ENCODE measurements at places on chromosomes 6 and 20. TPM values are rescaled to one million over a fixed set of nuclear protein-coding genes. Genes with fewer than 3 reads are reported as not detected.

Gene DUSP15
- total RNA-seq, result 1.4 TPM

Gene RSPH9
- 0.34 TPM for total RNA-seq

Gene NOTCH4
- total RNA-seq, result 1.1 TPM

Gene PRSS35
- total RNA-seq, result not detected

Gene COL11A2
- 0.83 TPM for total RNA-seq

Gene ZBP1
- total RNA-seq, result 0.04 TPM

Gene PPIL6
- total RNA-seq, result 3.6 TPM

Gene GABRR1
- total RNA-seq, result not detected

Gene MACROD2
- total RNA-seq, result 0.43 TPM

Gene CLDN20
- total RNA-seq, result not detected

Gene PCSK2
- not detected for total RNA-seq

Gene SYNGAP1
- 4.2 TPM for total RNA-seq

Gene ETV7
- total RNA-seq, result 0.14 TPM

Gene MEI4
- not detected for total RNA-seq

Gene GJA10
- not detected for total RNA-seq

Gene ACOT13
- 19.9 TPM for total RNA-seq

Gene SLC22A16
- not detected for total RNA-seq

Gene LYRM2
- 30.9 TPM for total RNA-seq

Gene DST
- 57.9 TPM for total RNA-seq

Gene TRIM15
- total RNA-seq, result not detected

Gene HAO1
- not detected for total RNA-seq

Gene HCRTR2
- not detected for total RNA-seq

Gene XKR7
- 0.02 TPM for total RNA-seq

Gene LCA5
- 0.58 TPM for total RNA-seq

Gene RAET1L
- total RNA-seq, result 0.35 TPM

Gene GPR31
- not detected for total RNA-seq

Gene UBE2C
- 240 TPM for total RNA-seq

Gene CDSN
- total RNA-seq, result 0.05 TPM

Gene SIM1
- not detected for total RNA-seq

Gene PROKR2
- not detected for total RNA-seq

Gene TRIM40
- not detected for total RNA-seq

Gene TGM3
- total RNA-seq, result not detected

Gene ECT2L
- not detected for total RNA-seq

Gene C2
- total RNA-seq, result 0.31 TPM

Gene SNAP91
- total RNA-seq, result 0.07 TPM

Gene COL19A1
- not detected for total RNA-seq

Gene MYBL2
- 80.7 TPM for total RNA-seq

Gene IL17A
- not detected for total RNA-seq

Gene NRN1
- 0.59 TPM for total RNA-seq

Gene FBXO30
- 4.4 TPM for total RNA-seq

Gene VPS16
- total RNA-seq, result 34.1 TPM

Gene PNLDC1
- 0.10 TPM for total RNA-seq

Gene TRIM38
- total RNA-seq, result 1.6 TPM

Gene CDC25B
- total RNA-seq, result 203 TPM

Gene BNIP5
- total RNA-seq, result not detected

Gene BHLHE23
- total RNA-seq, result not detected

Gene WFDC10B
- total RNA-seq, result not detected

Gene FUT9
- not detected for total RNA-seq

Gene HNF4A
- total RNA-seq, result 15.1 TPM

Gene WFDC2
- not detected for total RNA-seq
